Activated CD8-positive, alpha-beta memory T cell treated with anti-CD3 and anti-CD28 coated beads for 1 hour (primary cell): ENCODE measurements at places on chromosomes 13 and 19.

GRCh38 chr19:7781157-7781556 lies 18.1 kb downstream of the CLEC4M start:
- DNase-seq, result no peak

DNA sequence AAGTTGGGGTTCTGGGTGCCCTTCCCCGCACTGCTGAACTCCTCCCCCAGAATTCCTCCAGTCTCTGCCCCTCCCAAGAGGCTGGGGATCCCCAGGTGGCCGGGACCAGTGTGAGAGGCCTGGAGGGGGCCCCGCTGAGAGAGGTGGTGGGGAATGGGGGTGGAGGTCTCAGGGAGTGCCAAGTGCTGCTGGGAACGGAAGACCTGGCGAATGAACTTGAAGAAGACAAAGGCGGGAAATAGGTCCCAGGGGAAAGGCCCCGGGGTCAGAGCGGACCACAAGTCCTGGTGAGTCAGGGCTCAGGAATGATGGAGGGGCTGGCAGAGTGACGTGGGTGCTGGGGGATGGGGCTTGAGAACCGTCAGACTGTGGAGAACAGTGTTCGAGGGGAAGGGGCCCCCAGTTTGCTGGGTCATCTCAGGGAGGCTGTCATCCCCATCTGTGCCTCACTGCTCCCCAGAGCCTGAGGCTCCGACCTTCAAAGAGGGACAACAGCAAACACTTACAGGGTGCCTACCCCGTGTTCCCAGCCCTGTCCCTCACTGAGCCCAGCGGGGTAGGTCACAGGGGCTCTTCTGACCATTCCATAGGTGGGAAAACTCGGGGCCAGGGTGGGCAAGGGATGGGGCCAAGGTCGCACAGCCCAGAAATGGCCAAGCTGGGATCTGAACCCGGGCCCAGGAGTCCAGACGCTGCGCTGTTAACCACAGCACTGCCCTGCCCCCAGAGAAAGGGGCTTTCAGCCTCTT lies 16.0 kb upstream of the SEMA6B start:
- no peak for DNase-seq

DNA sequence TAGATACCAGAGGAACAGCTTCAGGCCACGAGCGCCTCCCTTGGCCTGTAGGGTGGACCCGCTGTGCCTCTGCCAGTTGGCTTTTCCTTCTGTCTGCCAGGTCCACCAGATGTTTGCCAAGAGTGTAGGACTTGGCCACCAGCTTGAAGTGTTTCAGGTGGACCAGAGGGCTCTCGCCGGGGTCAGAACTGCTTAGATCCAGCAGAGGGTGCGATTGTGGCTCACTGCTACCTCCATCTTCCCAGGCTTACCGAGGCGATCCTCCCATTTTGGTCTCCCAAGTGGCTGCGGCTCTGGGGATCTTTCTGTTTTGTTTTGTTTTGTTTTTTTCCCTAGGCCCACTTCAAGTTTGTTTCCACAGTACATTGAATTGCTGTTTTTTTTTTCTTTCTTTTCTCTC lies 23.0 kb upstream of the ZNF730 start:
- DNase-seq, result no peak

GRCh38 chr13:42611086-42611779 lies 37.3 kb downstream of the TNFSF11 start:
- no peak for DNase-seq

DNA sequence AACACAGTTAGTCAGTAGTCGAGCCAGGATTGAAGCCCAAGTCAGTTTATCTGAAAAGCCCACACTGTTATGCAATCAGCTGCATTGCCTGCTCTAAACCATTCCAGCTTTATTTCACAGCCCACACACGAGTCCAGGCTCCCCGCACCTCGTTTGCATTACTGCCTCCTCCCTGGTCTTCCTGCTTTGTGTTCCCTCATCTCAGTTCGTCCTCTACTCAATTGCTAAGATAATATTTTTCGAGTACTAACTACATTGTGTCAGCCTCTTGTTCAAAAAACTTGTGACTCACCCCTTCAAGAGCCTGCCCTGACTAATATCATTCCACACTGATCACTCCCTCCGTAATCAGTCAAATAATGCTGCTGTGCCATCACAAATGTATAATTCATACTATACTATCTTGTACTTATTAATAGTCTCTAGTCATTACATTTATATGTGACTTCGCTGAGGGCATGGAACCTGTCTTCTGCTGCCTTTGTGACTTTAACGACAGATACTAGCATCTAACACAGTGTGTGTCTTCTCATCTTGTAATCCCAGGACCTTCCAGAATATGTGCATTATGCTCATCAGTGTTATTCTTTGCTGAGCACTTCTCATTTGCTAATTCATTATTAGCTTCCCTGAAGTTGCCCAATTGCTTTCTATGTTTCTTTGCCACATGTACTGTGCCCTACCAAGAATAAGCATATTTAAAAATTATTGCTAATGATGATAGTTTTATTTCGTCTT lies 26.2 kb upstream of the WDFY2 start:
- DNase-seq, result no peak
